ENCODE measurements at places on chromosomes 3 and 15.

- no peak for DNase-seq
Measured at GRCh38 chr3:174089592-174089991, 692.0 kb downstream of the NLGN1 start.

GRCh38 chr3:64502284-64502683 is 185.5 kb downstream of the ADAMTS9 start:
- DNase-seq: no peak

DNA sequence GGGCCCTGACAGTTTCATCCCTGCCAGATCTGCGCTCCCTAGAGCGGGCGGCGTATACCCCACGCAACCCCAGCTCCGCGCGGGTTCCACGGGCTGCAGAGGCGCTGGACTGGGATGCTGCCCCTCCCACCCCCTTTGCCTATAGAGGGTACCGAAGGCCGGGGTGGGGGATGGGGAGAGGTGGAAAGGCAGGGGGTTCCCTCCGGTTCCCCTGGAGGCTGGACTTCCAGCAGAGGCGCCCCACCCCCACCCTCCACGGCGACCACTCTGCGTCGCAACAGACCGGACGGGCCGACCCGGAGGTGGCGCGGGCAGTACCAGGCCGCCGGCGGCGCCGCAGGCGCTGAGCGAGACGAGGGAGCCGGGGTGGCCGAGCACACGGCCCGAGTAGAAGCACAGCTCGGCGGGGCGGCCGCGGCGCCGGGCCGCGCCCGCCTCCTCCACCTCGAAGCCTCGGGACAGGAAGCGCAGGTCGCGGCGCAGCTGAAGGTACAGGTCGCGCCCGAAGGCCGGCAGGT is 995 bp downstream of the ADAMTS17 start:
- no peak for DNase-seq

GRCh38 chr3:124620600-124621063 is 109.6 kb upstream of the UMPS start:
- peak; percentile 94 for DNase-seq

DNA sequence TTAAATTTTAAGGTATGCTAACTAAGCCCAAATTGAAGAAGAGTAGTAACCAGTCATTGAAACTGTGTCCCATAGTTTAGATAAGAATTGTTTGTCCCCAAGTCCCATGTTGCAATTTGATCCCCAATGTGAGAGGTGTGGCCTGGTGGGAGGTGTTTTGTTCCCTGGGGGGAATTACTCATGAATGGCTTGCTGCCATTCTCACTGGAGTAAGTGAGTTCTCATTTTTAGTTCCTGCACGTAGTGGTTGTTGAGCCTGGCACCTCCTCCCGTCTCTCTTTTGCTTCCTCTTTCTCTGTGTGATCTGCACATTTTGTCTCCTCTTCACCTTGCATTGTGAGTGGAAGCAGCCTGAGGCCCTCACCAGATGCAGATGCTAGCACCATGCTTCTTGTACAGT is 1271.0 kb downstream of the NSUN3 start:
- DNase-seq: no peak

DNA sequence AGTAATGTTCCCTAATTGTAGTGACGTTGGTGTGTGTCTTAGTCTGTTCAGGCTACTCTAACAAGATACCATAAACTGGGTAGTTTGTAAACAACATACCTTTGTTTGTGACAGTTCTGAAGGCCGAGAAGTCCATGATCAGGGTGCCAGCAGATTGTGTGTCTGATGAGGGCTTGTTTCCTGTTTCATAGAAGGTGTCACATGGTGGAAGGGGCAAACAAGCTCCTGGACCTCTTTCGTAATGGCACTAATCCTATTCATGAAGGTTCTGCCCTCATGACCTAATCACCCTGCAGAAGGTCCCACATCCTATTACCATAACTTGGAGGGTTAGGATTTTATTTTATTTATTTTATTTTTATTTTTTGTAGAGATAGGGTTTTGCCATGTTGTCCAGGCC is 11.1 kb downstream of the ATXN7 start:
- DNase-seq: no peak

Measured in hematopoietic multipotent progenitor cell treated with erythropoietin and hydrocortisone succinate and interleukin-3 and kit ligand, for 8 days (in vitro differentiated cells).